Right kidney (tissue), 9 donors: ENCODE measurements at places on chromosomes 1 and 21.

DNA sequence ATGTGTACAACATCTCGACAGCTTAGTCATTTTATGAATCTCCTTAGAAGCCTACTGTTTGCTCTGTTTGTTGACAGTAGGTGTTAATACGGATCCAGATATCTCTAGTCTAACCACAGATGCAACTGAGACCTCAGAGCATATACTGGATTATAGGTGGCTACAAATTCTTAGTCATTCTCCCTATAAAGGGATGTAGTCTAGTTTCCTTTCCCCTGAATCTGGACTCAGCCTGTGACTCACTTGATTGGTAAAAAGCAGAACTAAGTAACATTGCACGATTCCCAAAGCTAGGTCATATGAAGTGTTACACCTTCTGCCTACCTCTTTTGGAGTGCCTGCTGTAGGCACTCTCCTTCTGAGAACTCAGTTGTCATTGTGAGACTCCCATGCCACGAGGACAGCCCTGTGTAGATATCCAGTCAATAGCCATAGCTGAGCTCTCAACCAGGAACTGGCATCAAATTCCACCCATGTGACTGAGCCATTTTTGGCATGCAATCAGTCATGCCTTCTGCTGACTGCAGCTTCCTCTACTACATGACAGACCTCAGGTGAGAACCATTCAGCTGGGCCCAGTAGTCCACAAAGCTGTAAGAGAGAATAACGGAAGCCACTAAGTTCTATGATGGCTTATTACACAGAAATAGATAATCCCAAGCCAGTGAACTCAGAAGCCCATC lies 135.9 kb upstream of the CHRM3 start:
- no peak for DNase-seq

GRCh38 chr1:178098262-178098661 lies 4.4 kb downstream of the RASAL2 start:
- DNase-seq = no peak

DNA sequence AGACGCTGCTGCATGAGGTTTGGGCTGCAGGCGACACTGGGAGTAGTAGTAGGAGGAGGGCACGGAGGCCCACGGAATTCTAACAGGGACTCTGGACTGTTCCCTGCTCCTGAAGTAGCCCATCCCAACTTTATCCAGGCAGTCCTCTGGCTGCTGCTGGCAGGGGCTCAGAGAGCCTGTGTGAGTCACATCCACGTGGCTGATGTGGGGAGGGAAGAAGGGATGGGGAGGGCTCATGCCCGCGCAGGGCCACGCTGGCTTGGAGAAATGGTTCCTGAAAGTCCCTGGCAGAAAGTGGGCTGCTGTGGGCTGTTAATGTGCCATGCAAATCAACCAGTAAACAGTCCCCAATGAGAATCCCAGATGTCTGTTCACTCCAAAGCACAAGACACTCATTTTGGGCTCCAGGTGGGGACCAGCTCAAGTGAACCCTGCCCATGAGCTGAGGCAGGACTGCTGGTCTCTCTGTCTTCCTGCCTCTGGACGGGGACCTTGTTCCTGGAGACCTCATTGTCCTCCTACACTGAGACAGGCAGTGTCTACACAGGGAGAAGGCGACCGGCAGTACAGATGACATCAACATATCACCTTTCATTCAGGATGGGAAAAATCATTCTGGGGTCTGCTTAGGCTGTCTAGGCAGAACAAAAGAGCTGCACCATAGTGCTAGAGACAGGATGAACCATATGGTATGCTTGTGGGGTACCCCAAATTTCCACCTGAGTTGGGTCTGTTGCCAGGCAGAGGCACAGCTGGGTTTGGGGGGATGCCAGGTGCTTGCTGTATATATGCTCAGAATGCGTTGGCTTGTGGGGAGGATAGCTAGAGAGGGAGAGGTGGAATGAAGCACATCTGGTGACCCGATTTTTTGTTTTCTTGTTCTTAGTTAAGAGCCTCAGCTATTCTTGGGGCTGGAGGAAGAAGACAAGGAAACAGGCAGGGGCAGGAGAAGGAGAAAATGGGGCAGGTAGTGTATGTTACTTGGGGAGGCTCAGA lies 57.9 kb upstream of the FMOD start:
- no peak for DNase-seq

DNA sequence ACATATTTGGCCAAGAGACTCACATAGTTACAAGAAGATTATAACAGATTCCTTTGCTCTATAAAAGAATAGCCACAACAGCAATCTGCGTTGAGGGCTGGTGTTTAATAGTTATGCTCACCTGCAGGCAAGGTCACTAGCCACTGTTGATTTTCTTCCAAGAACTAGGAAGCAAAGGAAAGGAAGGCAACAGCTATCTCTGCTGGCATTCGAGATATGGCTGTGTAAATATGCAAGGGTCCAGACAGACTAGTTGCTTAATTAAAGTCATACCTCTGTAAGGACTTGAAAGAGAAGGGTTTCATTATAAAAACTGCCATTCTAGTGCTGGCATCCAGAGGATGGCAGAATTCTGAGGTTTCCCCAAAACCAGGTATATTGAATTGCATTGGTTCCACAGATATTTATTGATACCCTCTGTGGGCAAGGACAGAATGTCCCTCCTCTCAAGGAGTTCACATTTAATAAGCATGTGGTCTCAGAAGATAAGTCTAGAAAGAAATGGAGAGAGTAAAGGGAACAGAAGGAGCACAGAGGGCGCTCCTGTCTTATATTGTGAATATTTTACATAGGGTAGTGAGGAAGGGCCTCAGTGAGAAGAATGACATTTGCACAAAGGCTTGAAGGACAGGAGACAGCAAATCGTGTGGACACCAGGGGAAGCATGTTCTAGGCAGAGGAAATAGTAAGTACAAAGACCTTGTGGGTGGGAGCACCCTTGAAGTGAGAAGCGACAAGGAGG lies 23.6 kb upstream of the PLEKHA6 start:
- no peak for DNase-seq

DNA sequence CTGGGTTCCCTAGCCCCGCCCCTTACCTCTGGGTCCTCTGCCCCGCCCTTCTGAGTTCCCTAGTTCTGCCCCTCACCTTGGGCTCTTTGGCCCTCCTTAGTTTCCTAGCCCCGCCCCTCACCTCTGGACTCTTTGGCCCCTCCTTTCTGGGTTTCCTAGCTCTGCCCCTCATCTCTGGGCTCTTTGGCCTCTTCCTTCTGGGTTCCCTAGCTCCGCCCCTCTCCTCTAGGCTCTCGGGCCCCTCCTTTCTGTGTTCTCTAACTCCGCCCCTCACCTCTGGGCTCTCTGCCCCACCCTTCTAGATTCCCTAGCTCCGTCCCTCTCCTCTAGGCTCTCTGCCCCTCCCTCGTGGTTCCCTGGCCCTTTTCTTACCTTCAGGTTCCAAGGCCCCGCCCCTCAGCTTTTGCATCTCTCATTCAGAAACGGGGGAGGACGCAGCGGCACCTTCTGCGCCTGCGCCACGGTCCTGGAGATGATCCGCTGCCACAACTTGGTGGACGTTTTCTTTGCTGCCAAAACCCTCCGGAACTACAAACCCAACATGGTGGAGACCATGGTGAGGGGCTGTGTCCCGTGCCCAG lies 88.5 kb downstream of the PTPRU start:
- DNase-seq = peak; percentile 49

GRCh38 chr1:16189003-16189402 lies 23.4 kb downstream of the ARHGEF19 start:
- DNase-seq = no peak

GRCh38 chr1:107668762-107669161 lies 296.2 kb downstream of the VAV3 start:
- no peak for DNase-seq

DNA sequence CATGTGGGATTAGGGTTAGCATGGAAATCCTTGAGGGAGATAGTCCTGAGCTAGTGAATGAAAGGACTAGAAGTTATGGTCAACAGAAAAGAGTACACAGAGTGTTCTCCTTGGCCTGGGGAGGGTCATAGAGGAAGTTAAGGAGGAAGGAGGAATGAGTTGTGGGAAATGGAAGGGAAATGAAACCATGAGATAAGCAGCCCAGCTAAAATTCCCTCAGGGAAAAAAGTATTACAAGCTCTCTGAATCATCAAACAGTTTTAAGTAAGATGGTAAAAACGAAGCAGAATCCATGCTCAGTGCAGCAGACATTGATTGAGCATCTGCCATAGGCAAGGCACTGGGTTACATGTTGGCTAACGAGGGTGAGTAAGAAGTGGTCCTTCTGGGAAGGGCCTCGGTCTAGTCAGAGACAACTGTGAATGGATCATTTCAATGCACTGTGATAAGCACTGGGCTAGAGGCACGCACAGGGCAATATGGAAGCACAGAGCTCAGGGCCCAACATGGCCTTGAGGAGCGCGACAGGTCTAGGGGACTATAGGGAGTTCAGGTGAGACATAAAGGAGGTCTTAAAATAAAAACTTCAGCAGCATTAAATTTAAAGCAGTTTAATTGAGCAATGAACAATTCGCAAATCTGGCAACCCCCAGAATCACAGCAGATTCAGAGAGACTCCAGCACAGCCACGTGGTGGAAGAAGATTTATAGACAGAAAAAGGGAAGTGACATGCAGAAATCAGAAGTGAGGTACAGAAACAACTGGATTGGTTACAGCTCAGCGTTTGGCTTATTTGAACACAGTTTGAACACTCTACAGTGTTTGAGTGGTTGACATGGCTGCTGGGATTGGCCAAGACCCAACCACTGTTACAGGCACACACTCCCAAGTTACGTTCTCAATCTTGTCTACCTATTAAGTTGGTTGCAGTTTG lies 219.5 kb downstream of the HLX start:
- no peak for DNase-seq

DNA sequence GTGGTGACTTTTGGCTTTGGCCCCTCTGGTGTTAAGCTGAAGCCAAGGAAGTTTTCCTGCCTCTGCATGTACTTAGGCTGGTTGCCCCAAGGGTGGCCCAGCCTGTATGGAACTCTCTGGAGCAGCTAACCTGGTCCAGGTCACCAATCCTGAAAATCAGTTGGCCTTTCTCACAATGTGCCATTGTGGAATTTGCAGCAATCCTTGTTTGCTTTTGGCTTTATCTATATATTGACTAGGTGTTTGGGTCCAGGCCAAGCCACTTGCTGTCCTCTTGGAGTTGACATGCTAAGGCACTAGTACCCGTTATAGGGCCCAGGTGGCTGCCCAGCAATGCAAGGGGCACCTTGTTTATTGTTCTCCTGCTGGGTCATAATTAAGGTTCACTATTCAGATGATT lies 124.6 kb downstream of the CAMTA1 start:
- DNase-seq = no peak

- no peak for DNase-seq
Measured at GRCh38 chr1:26483980-26484379, 11.7 kb downstream of the HMGN2 start.

GRCh38 chr21:36104317-36105300 lies 30.3 kb upstream of the CBR3 start:
- peak; percentile 75 for DNase-seq

- no peak for DNase-seq
Measured at GRCh38 chr1:155892796-155893195, 18.4 kb downstream of the RIT1 start.

GRCh38 chr21:29208044-29208681 lies 77.7 kb downstream of the MAP3K7CL start:
- DNase-seq = no peak

GRCh38 chr1:35229587-35230360 lies 36.8 kb upstream of the SFPQ start:
- no peak for DNase-seq

- DNase-seq = no peak
Measured at GRCh38 chr21:22277341-22277740, 1279.1 kb downstream of the NCAM2 start.

DNA sequence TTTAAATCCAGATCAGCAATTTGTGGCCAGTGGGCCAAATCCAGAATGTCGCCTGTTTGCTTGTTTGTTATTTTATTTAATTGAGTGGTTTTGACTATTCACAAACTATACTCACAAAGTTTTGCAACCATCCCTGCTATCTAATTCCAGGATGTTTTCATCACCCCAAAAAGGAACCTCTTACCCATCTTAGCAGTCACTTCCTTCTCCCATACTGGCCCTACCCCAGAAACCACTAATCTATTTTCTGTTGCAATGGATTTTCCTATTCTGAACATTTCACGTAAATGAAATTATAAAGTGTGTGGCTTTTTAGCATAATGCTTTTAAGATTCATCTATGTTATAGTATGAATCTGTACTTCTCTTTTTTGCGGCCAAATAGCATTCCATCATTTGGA lies 41.3 kb downstream of the WDTC1 start:
- DNase-seq = no peak

DNA sequence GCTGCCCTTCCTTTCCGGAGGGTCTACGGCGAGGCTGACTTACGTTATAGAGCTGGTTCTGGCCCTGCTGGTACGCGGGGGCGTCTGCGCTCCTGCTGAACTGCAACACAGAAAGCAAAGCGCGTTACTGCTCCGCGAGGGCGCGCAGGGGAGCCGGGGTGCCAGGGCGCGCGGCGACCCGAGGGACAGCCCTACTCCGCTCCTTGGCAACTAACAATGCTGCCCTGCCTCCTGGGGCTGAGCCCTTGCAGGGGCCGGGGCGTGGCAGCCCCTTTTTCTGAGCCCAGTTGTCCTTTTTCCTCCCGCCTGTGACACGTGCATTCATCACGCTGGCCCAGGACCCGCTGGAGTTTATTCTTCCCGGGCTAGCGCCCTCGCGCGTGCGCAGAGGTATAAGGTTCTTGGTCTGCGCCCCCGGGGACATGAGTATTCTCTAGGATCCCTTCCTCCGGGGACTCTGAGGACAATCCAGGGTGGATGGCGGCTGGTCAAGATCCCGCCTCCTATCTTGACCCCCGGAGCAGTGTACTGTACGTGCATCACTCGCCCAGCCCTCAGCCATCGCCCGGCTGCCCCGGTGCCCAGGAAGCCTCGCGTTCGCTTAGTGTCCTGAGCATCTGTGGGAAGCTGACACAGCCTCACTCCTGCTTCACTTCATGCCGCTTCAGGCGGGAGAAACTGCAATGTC lies 78.9 kb downstream of the CD247 start:
- DNase-seq = peak; percentile 81

DNA sequence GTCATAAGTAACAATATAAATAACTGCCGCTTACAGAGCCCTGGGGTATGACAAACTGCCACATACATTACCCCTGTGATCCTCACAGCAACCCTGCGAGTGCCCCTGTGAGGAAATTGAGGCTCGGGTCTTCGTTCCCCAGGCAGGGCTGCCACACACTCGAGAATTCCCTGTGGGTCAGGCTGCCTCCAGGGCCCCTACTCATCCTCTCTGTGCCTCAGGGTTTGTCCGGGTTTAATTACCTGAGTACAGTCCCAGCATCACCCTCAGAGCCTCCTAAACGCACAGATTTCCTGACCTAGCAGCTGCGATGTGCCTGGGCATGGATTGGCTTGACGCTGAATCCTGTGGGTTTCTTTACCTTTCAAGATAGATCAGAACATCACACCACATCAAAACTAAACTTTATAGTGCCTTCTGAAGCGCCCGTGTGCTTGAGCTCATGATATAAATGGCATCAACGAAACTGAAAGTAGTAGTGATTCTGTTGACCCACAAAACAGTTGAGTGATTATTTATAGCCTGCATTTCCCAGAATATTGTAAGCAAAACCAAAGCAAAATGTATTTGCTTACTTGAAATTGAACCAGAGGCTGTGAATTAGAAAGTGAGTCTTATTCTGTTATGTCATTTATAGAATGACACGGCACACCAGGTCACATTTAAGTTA lies 14.0 kb downstream of the SLC37A1 start:
- DNase-seq = no peak

- no peak for DNase-seq
Measured at GRCh38 chr1:20124456-20125057, 5.2 kb upstream of the PLA2G2D start.
